ENCODE measurements at places on chromosomes 7 and 10.

DNA sequence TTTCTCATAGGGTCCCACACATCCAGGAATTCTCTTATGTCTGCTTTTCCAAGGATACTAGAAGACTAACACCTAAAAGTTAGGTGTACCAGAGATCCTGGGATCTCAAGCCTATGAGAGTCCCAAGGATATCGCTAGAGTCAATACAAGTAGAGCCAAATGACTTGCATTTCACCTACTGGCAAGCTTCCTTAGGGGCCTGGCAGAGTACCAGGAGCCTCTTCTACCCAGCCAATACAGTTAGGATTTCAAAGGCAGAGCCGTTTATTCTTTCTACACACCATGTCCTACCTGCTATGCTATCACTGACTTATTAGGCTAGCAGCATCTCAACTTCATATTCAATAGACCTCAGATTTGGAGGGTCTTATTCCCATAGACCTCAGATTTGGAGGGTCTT, 53.5 kb upstream of the UNC5B start:
- DNase-seq = no peak

DNA sequence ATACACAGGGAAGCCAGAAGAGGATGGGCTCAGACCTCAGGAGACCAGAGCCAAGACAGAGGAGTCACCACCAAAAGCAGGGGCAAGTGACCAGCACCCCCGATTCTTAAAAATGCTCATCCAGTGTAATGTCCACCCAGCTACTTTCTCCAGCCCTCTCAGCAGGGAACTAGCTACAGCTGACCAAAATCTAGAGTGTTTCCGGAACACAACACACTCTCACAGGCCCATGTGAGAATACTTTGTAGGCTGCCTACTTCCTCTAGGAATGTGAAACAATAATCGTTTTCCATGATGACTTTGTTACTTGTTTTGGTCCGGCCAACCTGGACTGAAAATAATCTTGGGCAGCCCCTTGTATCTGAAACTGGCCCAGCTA, 14.5 kb downstream of the PSAP start:
- DNase-seq = no peak

DNA sequence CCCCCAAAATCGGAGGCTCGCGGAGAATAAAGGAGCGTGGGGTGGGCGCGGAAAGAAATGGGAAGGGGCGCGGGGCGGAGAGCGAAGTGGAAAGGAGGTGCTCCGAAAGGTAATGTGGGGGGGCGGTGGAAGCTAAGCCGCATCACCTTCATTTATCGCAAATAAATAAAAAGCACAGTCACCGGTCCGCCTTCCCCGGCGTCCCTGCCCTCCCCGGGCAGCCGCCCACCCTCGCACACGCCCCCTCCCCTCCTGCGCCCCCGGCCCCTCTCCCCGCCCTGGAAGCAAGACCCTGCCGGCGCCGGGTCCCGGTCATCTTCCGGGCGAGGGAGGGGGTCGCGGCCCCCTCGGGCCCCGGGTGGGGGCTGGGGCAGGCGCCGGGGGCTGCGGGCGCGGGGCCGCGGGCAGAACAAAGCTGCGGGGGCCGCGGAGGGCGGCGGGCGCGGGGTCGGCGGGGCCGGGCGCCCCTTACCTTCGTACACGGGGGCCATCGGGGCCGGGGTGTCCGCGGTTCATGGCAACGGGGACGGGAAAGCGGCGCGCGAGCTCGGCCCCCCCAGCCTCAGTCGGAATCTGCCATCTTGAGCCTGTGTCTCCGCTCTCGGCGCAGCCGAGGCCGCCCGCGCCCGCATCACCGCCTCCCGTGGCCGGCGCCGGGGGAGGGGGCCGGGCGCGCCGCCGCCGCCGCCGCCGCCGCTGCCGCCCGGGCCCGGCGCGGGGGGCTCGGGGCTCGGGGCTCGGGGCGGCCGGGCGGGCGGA, 486 bp downstream of the HIPK2 start:
- DNase-seq = peak; percentile 49

- no peak for DNase-seq
Observed at GRCh38 chr7:113159746-113160339, 41.5 kb upstream of the SMIM30 start.

DNA sequence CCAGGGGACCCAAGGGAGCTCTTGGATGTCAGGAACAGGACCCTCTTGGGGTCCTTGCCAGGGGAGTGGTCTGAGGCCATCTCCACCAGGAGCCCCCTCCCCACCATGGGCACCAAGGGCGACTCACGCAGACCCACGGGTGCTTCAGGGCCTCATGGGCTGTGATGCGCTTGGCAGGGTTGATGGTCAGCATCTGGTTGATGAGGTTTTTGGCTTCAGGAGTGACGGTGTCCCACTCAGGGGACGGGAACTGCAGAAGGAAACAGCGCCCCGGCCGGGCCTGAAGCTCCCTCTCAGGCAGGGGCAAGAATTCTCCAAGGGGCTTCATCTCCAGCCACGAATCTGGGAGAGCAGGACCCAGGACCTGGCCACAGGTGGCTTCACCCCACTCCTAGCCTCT, 41.3 kb downstream of the YKT6 start:
- DNase-seq = no peak

DNA sequence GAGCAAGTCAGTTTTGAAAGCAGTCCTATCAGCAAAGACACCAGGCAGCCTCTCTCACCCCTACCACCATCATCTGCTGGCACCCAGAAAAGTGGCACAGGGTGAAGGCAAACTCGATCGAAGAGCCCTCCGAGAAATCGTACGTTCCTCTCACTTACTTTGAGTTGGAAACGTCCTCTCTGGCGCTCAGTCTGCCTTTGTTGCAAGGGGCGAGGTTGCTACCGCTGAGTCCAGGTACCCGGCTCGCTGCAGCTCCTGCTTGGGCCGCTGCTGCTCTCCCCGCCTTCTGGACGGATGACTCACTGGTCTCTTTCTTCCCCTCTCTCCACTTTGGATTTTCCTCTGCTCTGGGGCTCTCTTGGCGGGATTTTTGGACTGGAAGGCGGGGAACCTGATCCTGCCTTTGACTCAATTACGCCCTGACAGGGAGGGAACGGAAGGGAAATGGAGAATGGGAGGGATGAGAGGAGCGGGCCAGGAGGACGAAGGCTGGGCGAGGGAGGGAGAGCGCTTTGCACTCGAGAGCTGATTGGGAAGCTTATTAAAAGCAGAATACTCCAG, at the start of gene PTN:
TSS of gene PTN (minus strand) at position 453 of the 561 bp plus-strand sequence. CDS start 88,760 bp downstream, outside the sequence.
- DNase-seq = no peak

DNA sequence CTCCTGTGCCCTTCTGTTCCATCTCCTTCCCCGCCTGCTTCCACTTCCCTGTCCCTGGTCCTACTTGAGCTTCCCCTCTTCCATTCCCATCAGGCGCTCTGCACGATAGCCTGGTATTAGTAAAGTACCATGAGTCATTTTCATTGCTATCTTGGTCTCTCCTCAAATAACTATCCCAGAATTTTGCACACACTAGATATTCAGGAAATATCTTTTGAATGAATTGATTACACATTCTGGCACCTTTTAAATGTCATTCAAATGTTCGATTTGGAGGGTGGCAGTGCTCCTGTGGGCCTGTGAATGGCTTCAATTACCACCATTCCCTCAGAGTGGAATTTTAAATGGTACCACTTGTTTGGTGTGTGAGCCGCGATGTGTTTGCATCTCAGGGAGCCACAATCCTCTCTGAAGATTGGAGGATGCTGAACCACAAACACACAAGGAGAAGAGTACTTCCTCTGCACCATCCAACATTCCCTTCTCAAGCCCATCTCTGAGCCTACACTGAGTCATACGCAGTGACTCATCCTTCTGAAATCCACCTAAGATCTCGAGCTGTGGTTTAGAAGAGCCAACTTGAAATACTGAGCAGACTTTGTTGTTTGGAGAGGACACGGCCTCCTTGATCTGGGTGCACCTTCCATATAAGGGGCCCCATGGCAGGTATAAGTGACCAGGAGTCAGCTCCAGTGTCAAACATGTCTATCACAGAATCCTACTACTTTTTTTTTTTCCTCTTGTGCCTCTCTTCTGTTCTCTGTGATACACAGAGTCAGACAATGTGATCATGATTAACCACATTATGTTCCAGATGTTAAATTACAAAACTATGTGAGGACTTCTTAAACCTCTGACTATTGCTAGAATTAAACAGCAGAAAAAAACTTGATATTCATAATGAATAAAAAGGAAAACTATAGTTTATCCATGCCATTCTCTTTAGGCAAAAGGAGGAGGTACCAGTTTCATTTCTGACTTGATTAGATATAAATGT, 81.9 kb downstream of the BMPER start:
- no peak for DNase-seq

DNA sequence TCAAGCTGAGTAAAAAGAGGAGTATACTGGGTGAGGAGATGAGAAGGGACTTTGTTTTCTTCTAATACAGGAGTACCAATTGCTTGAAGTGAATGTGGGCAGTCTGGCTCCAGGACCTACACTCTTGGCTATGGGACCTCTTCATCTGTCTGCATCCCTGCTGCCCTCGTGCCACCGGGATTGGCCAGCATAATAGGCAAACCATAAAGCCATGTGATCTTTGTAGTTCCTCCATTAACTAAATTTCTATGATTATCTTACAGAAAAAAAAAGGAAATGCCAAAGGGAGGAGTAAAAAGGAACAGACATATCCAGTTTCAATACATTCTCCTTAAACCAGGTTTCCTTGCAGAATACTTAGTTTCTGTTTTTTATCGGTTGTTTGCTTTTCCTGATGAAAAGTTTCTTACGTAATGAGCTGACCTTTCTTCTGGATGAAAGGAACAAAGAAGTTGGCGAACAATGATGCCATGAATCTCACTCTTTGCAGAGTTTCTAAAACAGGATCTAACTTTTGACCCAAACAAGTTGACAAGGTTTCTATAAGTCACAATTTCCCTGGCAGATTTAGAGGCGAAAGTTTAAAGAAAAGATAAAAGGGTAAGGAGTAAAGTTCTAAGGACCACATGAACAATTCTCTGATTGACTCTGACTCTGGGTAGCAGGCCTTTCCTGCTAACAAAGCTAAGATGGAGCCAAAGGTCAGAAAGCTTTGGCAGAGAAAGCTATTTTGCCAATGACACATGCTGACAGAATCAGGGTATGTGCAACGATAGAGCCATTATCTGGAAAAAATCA, 54.1 kb downstream of the LAMB1 start:
- no peak for DNase-seq

GRCh38 chr7:24965831-24966708, 13.9 kb downstream of the OSBPL3 start:
- DNase-seq = peak; percentile 50

- DNase-seq = no peak
Observed at GRCh38 chr7:1223196-1223981, 9.3 kb upstream of the UNCX start.

All from stimulated activated naive CD8-positive, alpha-beta T cell treated with anti-CD3 and anti-CD28 coated beads, Interleukin-15, Interleukin-2, amounts not matched to agents 100 U/mL and 50 U/mL, for 24 hours (primary cell).